H7 (cell line): ENCODE measurements at places on chromosomes 2 and 18. TPM values are rescaled to one million over a fixed set of nuclear protein-coding genes. Genes with fewer than 3 reads are reported as not detected.

The ABCG8 gene
- not detected in 2 replicates for total RNA-seq

The PROKR1 gene
- 2.8 and 3.7 TPM in 2 replicates for total RNA-seq

The AQP12B gene
- not detected in 2 replicates for total RNA-seq

The IMPACT gene
- total RNA-seq = 27.8 and 41.8 TPM in 2 replicates

The NEB gene
- 0.14 and 1.00 TPM in 2 replicates for total RNA-seq

DNA sequence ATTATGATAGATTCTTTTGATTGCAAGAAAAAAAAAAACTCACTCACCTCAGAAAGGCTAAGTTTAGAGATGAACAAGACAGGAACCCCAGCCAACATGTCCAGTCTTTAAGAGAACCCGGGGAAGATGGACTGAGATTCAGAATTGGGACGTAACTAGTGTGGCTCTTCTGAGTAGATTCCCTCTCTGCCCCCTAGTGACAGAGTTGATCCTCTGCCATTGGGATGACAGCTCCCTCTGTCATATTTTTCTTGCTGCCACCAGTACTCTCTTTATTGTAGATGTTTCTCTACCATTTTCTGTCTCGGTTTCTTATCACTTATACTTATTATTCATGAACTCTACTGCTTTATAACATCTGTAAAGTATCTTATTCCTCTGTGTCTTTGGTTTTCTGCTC is 77.7 kb downstream of the GULP1 start:
- peak; percentile 18 for DNase-seq

DNA sequence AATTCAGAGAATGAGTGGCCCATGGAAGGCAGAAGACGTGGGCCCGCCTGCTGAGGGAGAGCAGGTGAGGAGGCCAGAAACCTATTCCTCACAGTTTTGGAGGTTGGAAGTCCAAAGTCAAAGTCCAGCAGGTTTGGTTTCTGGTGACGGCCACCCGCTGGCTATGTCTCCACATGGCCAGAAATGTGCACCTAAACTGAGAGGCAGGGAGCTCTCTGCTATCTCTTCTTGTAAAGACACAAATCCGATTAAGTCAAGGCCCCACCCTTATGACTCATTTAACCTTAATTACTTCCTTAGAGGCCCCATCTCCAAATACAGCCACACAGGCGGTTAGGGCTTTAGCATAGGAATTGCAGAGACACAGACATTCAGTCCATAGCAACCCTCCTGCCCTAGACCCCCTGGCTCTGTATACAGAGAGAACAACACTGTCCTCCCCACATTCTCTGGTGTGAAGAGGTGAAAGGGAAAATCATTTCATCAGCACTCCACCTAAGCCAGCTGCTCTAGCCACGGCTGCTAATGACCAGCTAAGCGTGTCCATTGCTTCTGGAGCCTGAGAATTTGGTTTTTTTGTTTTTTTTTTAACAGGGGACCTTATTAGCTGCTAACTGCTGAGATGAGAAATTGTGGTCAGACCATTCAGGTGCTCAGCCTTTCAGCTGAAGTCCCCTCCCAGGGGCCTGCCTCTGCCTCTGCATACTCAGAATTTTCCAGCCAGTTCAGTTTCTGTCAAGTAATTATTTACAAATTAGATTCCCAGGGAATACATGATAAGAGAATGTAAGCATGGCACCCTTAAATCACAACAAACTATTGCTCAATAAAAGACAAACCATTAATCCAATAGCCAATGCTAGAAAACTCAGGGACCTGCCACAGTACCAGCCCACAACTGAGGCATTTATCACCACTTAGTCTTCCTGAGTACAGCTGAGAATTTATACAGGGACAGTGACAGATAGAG is 368.7 kb upstream of the ID2 start:
- no peak for DNase-seq

DNA sequence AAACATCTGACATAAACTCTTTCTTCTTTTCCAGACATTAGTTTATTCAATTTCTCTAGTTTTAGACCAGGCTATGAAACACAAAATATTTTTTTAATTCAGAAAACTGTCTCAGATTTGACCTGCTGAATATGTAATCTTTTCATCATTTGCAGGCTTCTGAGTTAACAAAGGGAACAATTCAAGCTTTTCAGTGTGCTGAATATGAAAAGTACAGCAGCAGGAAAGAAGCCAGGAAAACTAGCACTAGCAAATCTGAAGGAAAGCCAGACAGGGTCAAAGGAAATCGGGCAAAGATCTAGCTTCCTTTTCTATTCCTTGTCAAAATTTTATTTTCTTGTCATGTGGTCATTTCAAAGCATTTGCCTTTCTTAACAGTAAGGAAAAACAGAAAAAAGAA is 35.3 kb downstream of the ACVR1C start:
- no peak for DNase-seq

DNA sequence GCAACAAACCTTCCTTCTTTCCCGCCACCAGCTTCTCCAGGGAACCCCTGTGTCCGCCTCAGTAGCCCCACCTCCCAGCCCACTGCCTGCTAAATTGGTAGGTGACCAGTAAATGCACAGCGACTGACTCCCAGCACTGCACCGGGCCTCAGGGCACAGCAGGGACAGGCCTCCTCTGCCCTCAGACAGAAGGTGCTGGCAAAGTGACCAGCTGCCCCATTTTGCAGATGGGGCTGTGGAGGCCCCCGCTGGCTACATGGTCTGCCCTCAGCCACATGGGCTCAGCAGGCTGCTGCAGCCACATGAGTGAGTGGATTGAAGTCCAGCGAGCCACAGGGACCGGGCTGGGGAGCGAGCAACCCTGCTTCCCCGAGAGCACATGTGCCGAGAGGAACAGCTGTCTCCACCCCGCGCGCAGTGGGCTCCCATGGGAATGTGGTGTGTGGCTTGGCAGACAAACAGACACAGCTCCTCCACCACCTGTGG is 7.8 kb upstream of the NPPC start:
- DNase-seq = peak; percentile 34

DNA sequence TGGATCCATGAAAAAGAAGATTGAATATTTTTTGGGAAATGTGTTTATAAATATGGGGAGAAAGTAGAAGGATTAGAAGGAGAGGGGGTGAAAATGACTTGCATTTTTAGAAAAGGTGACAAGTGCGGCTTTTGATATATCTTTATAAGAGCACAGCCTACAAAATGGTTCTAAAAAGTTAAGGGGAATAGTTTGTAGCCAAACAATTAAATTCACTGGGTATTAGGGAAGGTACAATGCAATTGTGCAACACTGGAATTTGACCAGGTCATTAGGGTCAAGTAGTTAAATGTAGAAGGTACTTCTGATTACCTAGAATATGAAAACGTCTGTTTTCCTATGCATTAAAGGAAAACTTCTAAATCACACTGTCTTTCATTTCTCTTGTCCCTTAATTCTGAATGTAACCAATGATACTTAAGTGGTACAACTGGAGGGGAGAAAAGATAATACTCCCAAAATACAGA is 44.5 kb upstream of the SERTAD2 start:
- no peak for DNase-seq

DNA sequence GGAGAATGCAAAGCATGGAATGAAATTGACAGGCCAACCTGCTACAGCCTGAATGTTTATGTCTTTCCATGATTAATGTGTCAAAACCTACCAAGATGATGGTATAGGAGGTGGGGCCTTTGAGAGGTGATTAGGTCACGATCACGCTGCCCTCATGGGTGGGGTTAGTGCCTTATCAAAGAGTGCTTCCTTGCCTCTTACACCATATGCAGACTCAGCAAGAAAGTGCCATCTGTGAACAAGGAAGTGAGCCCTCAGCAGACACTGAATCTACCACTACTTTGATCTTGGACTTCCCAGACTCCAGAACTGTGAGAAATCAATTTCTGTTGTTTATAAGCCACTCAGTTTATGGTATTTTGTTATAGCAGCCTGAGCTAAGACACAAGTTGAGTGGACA is 147.5 kb upstream of the BCL2L11 start:
- DNase-seq = no peak

GRCh38 chr2:192473331-192473730 is 278.6 kb upstream of the TMEFF2 start:
- no peak for DNase-seq

- no peak for DNase-seq
Observed at GRCh38 chr2:224524657-224525056, 60.5 kb downstream of the CUL3 start.

GRCh38 chr2:159144776-159145614 is 141.5 kb downstream of the WDSUB1 start:
- no peak for DNase-seq

- no peak for DNase-seq
Observed at GRCh38 chr18:69617888-69618287, 217.2 kb downstream of the DOK6 start.

DNA sequence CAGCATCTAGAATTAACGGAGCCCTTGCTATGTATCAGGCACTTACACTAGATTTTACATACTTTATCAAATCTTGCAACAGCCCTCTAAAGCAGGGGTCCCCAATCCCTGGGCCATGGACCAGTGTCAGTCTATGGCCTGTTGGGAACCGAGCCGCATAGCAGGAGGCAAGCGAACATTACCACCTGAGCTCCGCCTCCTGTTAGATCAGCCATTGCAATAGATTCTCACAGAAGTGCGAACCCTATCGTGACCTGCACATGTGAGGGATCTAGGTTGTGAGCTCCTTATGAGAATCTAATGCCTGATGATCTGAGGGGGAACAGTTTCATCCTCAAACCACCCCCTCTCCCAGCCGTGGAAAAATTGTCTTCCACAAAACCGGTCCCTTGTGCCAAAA is 13.4 kb downstream of the DNAJB2 start:
- DNase-seq = no peak

DNA sequence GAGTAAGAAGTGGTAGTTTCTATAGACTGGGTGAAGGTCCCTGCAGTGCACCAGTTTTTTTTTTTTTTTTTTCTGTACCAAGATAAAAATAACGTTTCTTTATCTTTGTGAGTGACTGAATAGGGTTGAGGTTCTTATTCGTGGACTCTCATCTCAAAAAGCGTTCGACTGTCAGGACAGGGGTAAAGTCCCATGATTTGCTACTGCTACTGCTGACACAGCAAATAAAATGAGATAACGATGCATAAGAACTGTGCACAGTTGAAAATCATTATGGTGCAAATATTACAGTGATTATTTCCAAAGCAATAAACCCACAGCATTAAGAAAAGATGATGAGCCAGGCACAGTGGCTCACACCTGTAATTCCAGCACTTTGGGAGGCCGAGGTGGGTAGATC is 482.0 kb upstream of the CHST9 start:
- DNase-seq = no peak

DNA sequence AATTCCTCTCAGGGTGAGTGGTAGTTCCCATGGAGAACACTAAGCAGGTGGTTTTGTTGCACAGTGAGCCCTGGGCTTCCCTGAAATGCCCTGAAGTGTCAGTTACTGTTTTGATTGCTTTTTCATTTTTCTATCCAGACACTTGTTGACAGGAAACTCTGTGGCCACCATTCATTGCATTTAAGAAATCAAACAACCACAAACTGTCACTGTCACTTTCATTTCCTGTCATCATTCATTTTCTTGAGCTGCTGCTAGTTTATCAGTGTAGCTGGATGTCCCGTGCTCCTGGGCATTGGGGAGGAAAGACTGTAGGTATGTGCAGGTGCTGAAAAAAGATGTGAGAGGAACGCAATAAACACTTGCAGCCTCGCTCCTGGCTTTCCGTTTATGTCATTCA is 891.6 kb upstream of the ZEB2 start:
- DNase-seq = no peak

DNA sequence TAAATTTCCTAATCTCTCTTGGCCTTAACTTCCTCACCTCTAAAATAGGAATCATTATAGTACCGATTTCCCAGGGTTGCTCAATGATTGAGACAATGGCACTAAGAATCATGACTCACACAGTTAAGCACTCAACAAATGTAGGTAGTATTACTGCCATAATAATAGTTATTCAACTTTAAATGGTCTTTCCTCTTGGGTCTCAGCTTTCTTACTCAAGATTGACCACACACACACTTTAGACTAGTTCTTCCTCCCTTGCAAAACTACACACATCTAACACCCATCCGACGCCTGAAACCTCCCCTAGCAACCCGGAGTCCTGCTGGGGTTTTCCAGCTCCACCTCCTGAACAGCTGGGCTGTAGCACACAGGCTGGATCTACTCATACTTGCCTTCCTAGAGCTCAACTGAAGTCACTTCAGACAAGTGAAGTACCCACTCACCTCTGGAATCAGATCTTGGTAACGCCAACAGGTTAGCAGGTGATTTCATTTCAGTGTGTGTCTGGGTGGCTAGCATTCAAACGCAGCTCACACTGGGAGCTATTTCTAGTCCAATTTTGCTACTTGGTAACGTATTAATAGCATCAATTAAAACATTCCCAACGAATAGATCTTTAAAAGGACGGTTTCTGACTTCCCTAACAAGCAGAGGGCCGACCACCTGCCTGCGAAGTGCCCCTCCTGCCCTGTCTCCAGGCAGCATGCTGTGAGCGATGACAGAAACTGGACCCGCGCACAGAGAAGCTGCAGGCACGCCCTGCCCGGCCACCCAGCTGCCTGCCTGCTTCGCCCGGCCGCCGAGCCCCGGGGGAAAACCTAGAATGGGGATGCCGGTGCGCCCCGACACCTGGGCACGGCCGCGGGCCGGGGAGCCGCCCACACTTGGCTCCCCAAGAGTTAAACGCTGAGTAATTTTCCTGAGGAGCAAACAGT is 1.1 kb downstream of the UXS1 start:
- DNase-seq = peak; percentile 68

DNA sequence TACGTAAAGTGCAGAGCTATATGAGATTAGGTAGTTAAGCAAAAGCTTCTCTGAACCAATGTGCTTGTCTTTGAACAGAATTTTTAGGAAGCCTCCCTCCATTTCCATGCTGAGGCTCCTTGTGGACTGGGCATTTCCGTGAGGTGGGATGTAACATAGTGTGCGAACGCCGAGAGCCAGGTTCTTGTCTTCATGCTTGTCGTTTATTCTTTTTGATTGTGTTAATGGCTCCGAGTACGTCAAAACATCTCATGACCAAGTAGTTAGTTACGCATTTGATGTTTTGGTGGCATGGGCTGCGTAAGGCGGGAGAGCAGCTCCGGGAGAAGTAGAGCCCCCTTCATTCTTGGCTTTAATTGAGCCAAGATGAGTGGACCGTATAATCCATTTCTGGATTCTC is 32.9 kb downstream of the DGKD start:
- no peak for DNase-seq

DNA sequence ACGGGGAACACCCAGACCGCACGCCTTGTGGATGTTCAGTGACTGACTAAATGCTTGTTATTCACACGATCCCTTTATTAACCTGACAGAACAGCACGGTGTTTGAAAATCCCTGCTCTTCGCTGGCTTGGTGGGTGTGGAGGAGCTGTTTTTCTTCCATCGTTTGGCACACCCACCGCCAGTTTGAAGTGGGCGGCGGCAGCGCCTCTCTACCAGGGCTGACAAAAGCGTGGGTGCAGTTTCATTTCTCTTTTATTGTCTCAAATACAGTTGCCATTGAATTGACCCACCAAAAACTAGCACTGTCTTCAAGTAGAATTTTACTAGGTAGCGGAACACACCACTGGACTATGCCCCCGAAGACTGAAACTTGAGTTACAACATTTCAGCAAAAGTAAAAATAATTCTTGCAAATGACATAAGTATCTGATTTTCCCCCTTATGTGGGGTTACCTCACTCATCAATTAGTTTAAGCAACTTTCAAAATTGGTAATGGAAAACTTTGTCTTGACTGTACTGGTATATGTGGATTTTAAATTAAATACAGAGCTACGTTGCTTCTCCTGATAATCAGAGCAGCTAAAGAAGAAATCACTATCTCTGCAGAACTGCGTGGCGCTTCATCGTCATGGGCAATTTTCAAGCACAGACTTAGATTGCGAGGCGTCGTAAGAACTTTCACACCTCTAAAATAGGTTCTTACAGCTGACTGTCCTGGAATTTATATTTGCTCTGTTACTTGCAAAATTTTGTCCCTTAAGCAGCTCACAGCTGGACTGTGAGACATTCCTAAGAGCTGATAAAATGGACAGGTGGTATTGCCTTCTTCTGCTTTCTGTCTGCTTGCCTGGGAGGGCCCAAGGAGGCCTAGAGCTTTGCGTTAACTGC is 60.9 kb downstream of the LDLRAD4 start:
- no peak for DNase-seq
